ENCODE measurements at places on chromosomes 16 and 17.

DNA sequence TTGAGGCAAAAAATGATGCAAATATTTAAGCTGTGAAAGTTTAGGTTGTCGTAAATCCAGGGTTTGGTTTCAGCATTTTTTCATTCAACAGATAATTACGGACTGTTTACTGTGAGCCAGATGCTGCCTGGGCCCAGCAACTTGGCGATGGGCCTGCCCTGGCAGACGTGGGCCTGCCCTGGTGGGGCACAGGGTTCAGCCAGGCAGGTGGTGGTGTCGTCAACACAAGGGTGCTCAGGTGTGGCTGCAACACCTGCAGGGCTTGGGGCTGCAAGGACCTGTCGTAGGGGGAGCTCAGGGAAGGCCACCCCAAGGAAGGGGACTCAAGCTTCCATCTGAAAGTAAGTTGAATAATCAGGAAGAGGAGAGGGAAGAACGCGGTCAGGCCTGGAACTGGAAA, 15.1 kb downstream of the ZC3H18 start:
- no peak for DNase-seq

DNA sequence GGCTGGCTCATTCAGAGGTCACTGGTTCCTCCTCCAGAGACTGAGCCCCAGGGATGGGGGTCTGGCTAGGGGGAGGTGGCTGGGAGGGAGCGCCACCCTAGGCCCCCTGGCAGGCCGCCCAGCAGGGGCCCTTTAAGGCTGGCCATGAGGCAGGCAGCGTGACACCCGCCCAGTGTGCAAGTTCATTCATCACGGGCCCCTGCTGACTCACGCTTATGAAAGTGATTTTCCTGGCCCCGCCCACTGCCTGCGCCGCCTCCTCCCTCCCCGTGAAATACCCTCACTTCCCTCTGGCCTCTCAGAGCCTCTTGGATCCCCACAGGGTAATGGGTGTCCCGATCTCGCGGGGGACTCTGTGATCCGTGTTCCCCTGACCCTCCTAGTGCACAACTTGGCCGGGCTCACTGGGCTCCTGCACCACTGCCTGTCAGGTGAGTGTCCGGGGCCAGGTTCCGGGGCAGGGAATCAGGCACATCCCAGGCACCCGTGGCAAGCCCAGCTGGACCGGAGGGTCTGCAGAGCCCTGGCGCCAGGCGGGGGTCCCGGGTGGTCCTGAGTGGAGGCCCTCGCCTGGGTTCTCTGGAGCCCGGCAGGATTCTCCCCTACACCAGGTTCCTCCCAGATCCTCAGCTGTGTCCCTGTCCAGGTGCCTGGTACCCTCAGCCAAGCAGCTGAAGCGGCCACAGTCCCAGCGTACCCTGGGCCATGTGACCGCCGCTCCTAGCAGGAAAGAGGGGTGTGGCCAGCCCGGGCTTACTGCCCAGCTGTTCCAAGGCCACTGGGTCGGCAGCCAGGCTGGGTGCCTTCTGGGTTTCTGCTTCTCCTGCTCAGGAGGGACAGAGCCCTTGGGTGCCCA, at the start of gene OSGIN1:
Gene OSGIN1 (plus strand): TSS at position 301 of the 856 bp plus-strand sequence. CDS start 4,432 bp downstream, outside the sequence.
- peak; percentile 65 for DNase-seq

GRCh38 chr16:28204204-28204603, 7.6 kb downstream of the XPO6 start:
- DNase-seq, result no peak

DNA sequence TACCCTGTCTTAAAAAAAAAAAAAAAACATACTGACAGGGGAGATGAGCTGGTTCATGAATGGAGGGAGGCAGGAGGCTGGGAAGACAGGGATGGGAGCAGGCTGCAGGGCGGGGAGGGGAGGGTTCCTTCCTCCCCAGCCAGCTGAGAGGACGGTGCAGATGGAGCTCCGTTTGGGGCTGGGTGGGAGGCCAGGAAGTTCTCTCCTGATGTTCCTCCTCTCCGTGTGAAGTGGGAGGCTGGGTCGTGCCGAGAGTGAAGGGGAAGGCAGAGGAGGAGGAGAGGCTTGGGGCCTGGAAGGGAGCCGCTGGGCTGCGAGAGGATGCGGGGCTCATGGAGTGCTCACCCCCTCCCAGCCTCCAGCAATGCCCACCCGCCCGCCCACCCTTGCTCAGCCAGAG, 21.3 kb downstream of the SBK1 start:
- DNase-seq, result no peak

- no peak for DNase-seq
Measured at GRCh38 chr16:85180827-85181738, 68.8 kb upstream of the CIBAR2 start.

DNA sequence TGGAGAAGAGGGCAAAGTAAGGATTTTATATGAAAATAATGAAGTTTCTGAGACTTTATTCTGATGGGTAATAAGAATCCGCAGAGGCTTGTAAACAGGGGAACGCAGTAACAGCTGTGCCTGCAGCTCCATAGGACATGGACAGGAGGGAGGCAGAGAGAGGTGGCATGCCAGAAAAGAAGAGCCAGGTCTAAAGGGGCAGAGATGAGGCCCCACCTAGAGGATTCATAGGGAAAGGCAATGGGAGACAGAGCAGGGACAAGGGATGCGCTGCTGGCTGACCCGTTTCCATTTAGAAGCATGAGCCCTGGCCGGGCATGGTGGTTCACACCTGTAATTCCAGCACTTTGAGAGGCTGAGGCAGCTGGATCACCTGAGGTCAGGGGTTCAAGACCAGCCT, 340.3 kb upstream of the CDH5 start:
- DNase-seq, result no peak

Measured in CMK (cell line).